ENCODE measurements at places on chromosomes 7 and 10.

DNA sequence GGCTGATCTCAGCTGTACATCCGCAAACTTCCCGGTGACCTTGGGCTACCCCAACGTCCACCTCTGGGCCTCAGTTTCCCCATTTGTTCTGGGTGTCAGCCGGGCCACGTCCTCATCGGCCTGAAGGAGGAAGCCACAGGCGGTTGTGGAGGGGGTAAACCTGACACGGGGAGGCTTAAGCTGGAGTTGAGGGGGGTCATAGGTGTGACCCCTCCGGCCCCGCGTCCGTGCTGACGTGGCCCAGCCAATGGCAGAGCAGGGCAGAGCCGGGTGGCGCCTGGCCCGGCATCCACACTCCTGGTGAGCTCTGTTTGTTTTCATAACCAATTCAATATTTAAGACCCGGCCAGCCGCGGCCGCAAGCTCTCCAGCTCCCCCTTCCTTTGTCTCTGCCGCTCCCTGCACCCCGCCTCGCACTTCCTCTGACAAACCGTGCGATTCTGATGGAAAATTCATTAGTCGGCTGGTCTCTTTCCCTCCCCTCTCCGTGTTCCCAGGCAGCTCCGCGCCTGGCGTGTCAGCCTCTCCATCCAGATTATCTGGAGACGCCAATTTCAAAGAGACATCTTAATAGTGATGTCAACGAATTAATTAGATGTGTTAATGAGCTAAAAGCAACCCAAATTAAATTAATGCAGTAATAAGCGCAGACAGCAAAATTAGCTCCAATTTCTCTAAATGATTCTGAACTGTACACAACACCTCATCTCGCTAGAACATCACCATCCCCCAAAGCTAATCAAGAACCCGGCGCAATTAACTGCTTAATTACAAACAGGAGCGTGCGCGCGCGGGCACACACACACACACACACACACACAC is 55.4 kb downstream of the MICALL2 start:
- DNase-seq = no peak

GRCh38 chr7:139562961-139563565 is 39.6 kb downstream of the CLEC2L start:
- no peak for DNase-seq

DNA sequence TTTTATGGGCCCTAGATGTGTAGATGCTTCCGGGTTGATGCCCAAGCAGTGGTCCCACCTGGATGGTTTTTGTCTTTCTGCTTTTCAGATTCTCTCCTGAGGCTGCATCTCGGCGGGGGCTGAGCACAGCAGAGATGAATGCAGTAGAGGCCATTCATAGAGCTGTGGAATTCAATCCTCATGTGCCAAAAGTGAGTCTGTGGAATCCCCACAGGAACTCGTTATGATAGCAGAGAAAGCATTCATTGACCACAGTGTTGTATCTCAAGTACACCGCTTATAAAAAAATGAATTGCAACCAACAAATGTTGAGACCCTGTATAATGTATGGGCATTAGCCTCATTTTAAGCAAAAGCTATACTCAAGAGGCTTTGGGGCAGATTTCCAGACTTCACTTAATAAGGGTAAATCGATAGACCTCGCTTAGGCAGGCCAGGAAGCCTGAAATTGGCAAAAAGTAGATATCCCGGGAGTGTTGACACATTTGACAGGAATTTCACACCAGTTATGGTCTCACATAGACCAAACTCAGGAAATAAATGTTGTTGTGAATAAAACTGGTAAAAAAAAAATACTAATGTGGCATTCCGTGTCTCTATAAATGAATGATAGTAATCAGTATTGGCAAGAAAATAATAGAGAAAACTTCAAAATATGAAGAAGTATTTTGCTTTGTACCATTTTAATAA is 132.0 kb downstream of the WNT2 start:
- DNase-seq = no peak

GRCh38 chr7:35761871-35762677 is 38.8 kb upstream of the SEPTIN7 start:
- no peak for DNase-seq
